Activated T-helper 1 cell treated with anti-CD3 and anti-CD28 coated beads, Interleukin-12 subunit alpha, Interleukin-12 subunit beta, Interleukin-2, Interleukin-4 antibody, amounts not matched to agents 30 ng/mL and 10 ng/mL and 1 ng/mL, durations not matched to agents 14 hours and 24 hours and 36 hours (primary cell): ENCODE measurements at places on chromosomes 5 and 9.

DNA sequence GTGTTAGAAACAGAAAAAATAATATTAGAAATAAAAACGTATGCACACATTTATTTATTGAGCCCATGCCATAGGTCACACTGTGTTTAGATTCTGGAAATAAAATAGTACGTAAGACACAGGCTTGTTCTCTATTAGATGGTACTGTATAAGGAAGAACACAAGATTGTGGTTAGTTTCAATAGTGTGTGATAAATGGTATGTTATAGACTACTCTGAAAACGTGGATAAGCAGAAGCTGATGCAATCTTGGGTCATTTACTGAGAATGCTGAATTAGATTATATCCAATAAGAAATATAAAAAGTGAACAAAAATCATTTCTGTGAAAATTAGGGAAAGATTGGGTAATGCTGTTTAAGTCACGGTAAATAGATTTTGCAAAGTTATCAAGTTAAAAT is 1456.4 kb upstream of the ACO1 start:
- H3K36me3 ChIP-seq = no peaks in the 10 kb centered on the region
- DNase-seq = no peak
- no peaks in the 10 kb centered on the region for H3K27me3 ChIP-seq
- no peak overlapping the region for H3K27ac ChIP-seq

DNA sequence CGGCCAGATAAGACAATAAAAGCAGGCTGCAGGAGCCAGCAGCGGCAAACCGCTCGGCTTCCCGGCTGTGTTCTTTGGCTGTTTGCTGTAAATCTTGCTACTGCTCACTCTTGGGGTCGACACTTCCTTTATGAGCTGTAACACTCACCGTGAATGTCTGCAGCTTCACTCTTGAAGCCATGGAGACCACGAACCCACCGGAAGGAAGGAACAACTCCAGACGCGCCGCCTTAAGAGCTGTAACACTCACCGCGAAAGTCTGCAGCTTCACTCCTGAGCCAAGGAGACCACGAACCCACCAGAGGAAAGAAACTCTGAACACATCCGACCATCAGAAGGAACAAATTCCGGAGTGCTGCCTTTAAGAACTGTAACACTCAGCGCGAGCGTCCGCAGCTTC is 451.7 kb downstream of the AGTPBP1 start:
- H3K36me3 ChIP-seq = no peaks in the 10 kb centered on the region
- peaks cover 6% of the 10 kb centered on the region for H3K4me1 ChIP-seq
- no peak overlapping the region for H3K4me3 ChIP-seq
- peaks cover 10% of the 10 kb centered on the region for H3K27me3 ChIP-seq

DNA sequence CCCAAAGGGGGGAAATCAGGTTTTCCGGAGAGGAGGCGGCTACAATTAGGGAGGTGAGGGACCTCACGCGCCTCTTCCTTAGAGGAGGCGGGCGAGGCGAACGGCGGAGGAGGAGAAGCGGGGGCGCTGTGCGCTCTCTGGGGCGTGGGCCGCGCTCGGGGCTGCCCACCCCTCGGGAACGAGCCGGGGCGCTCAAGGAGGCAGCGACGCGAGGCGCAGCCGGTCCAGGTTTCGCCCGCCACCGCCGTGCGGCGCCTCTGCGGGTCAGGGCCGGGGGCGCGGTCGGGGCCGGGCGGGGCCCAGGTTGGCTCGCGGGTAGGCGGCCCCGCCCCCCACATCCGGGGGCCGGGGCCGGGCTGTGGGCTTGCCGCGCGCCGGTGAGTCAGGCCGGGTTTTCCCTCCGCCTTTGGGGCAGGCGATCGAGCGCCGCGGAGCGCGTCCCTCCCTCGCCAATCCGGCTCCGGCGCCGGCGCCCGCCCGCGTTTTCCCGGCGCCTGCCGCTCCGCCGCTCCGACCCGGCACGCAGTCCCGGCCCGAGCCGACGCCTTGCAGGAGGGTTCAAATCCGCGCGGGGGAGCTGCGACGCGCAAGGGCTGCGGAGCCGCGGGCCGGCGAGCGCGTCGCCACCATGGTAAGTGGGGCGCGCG is at the start of gene N4BP3:
Gene N4BP3 (plus strand): TSS at position 392 of the 647 bp plus-strand sequence. CDS start 6,052 bp downstream, outside the sequence.
- peak; percentile 83 for DNase-seq
- peaks cover 38% of the 10 kb centered on the region for H3K27me3 ChIP-seq
- peak within 1 kb of the TSS; percentile 89 for H3K4me3 ChIP-seq
- H3K4me1 ChIP-seq = peaks cover 37% of the 10 kb centered on the region
- no peaks in the 10 kb centered on the region for H3K36me3 ChIP-seq

GRCh38 chr5:163350083-163350482 is 87.3 kb upstream of the CCNG1 start:
- H3K4me1 ChIP-seq = no peaks in the 10 kb centered on the region
- no peak for DNase-seq
- no peaks in the 10 kb centered on the region for H3K36me3 ChIP-seq
- no peak overlapping the region for H3K27ac ChIP-seq
- no peak overlapping the region for H3K4me3 ChIP-seq
- peaks cover 6% of the 10 kb centered on the region for H3K27me3 ChIP-seq
